Stimulated activated CD8-positive, alpha-beta memory T cell treated with anti-CD3 and anti-CD28 coated beads, Interleukin-15, amount 100 ng/mL, for 24 hours (primary cell): ENCODE measurements at places on chromosomes 1 and 21.

GRCh38 chr1:232990176-232991128 lies 40.0 kb downstream of the NTPCR start:
- no peak for DNase-seq

GRCh38 chr1:38456531-38456876 lies 403.1 kb downstream of the RRAGC start:
- no peak for DNase-seq

- no peak for DNase-seq
These were observed 37.6 kb upstream of the GORAB start for GRCh38 chr1:170494369-170494768.

DNA sequence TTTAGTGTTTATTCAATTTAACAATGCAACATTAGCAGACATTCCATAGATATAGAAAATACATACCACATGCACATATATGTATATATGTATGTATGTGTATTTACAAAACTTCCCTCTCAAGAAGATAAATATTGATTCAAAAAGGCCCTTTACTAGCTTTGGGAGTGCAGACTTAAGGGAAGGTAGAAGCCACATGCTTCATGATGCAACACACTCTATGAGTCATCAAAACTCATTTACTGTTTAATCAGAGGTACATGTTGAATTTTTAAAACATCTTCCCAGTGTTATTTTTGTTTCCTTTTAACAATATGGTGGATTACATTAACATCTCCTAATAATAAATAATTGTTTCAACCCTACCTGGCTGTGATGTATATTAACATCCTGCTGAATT lies 61.4 kb upstream of the KIRREL1 start:
- no peak for DNase-seq

GRCh38 chr1:14340002-14340785 lies 258.3 kb upstream of the KAZN start:
- no peak for DNase-seq

GRCh38 chr1:88985692-88986091 lies 6.7 kb downstream of the KYAT3 start:
- DNase-seq = no peak

GRCh38 chr1:173863224-173864161 lies 4.3 kb downstream of the GAS5 start:
- DNase-seq = no peak

- no peak for DNase-seq
These were observed 85.8 kb upstream of the ZNF648 start for GRCh38 chr1:182147136-182147820.

DNA sequence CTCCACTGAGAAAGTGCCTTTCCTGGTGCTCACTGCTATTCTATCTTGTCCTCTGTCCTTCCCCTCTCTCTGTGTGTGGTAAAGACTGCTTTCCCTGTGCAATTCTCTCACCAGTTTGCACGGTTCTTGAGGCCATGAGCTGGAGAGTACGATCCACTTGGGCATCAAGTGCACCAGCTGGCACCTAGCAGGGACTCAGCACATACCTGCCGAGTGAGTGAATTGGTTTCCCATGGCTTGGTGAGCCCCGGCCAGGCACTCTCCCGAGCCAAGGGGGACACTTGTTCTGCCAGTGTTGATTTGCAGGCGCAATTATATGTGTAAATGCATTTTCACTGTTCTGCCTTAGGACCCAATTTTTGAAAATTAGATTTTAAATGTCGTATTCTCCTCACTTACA lies 313.5 kb downstream of the DISC1 start:
- no peak for DNase-seq

DNA sequence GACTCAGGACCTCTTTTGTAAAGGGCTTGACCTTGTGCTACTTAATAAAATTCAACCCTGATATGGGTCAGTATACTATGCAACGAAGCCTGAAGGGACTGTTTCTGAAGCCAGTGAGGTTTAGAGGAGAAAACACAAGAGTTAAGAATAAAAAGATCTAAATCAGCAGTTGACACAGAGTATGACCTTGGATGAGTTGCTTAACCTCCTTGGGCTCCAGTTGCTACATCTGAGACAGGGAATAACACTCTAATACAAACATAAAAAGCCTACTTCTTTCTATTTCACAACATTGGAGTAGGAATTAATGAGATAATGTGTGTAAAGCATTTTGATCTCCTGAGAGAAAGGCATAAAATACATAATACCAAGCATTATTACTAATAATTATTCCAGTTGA lies 882.4 kb upstream of the ADGRL2 start:
- no peak for DNase-seq

- DNase-seq = no peak
These were observed 73.4 kb downstream of the SCCPDH start for GRCh38 chr1:246797597-246797996.

- no peak for DNase-seq
These were observed 144.3 kb upstream of the C1orf21 start for GRCh38 chr1:184242507-184242943.

DNA sequence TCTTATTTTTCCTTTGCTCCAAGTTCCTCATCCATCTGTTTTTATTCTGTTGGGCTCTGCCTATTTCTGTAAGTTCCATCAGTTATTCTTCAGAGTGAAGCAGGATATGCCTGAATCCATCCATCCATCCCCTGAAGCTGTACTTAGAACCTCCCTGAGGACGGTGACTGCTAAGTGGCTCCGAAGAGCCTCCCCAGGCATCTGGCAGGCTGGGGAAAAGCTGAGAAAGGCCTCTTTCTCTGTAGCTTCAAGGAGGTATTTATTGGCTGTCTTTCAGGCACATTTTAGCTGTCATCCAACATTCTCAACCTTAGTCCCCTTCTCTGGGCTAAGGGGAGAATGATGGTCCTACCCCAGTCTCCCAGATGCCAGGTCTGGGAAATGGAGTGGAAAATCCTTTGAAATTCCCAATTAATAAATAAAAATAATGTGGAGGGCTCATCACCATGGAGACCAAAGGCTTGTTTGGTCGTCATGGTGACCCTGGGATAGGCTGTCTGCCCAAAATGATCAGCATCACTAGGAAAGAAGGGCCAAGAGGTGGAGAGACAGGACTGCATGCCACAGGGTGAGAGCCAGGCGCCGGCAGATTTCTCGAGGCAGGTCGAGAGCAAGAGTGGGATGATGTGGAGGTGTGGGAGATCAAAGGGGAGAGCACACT lies 82.0 kb downstream of the UBIAD1 start:
- no peak for DNase-seq

GRCh38 chr21:46078978-46079351 lies 18.9 kb upstream of the COL6A2 start:
- no peak for DNase-seq

DNA sequence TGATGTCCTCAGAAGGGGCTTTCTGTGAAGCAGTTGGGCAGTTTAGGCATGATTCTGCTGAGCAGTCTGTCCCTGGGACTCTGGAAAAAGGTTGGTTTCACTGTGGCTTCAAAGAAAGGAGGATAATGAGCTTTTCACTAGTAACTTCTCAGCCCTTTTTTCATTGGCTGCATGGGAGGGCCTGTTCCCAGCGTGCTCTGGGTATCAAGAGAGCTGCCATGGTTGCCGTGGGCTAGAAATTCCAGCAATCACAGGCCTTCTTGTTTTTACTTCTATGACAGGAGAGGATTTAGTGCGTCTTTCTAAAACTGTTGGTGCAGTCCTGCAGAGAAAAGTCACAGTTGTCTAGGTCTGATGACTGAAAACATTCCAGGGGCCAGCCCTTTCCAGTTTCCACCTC lies 7.2 kb downstream of the SZRD1 start:
- no peak for DNase-seq

GRCh38 chr1:51284487-51284954 lies 45.8 kb downstream of the TTC39A start:
- no peak for DNase-seq

DNA sequence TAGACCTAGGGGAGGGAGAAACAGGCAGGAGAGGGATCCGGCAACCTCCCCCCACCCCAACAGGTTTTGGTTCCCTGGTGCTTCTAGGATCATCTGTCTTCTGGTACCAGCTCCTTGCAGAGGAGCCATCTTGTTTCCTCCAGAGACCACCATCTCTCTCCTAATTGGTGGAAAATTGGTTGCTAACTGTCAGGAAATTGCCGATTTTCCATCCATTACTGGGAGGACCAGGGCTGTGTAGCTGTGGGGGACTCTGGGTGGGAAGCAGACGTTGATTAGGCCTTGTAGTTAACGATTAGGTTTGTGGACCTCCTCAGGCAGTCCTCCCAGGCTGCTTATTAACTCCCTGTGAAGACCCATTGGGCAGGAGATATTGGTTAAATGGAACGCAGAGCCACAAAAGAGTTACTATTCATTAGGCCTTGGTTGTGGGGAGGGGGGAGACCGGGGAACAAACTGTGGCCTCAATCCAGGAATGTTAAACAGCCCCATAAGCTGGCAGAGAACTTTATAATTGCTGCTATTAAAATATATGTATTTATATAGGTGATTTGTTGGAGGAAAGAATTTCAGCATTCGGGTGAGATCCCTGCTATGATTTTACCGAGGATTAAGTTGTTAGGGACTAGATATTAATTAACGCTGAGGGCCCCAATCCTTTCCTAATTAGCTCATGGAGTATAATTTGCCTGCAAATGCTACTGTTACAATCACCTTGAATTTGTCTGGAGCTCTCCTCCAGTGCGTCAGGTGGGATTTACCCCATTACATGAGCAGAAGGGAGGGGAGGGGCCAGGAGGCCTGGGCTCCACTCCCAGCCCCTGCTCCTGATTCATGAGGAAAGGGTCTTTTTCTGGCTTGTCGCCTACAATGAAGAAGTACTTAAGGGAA lies 61.2 kb upstream of the TRABD2B start:
- no peak for DNase-seq

GRCh38 chr1:39159224-39160036 lies 45.1 kb upstream of the MACF1 start:
- DNase-seq = no peak

GRCh38 chr21:41900401-41900800 lies 21.3 kb upstream of the PRDM15 start:
- no peak for DNase-seq

DNA sequence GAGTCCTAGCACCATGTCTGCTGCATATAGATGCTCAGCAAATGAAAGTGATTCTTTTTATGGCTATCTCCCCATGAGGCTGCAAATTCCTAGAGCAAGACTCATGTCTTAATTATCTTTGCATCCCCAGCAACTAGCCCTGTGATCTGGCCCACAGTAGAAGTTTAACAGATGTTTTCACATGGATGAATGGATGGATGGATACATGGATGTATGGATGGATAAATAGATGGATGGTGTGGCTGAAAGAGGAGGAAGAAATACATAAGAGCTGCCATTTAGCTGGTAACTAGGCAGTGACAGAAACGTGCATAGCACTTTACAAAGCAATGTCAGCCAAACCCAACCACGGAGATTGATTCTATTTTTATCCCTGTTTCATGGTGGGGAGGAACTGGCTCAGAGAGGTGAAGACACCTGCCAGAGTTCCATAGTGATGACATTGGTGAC lies 32.7 kb upstream of the ZBTB40 start:
- DNase-seq = no peak

DNA sequence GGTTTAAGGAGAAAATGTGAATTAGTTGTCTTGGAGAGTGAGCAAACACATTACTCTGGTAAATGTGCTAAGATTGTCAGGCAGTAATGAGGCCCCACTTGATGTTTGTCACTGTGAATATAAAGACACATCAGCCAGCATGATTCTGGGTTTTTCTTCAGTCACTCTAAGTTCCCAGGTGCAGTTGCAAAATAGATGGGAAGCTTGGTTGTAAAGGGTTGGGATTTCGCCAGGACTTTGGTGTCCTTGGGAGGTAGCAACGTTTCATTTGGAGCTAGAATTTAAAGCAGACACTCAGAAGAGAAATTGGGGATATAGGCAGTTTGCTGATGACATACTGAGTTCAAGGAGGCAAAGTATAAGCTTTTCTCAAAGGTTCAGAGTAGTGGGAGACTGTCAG lies 154.3 kb downstream of the MAST2 start:
- no peak for DNase-seq

- DNase-seq = no peak
These were observed 28.9 kb downstream of the S100A6 start for GRCh38 chr1:153506831-153507413.

DNA sequence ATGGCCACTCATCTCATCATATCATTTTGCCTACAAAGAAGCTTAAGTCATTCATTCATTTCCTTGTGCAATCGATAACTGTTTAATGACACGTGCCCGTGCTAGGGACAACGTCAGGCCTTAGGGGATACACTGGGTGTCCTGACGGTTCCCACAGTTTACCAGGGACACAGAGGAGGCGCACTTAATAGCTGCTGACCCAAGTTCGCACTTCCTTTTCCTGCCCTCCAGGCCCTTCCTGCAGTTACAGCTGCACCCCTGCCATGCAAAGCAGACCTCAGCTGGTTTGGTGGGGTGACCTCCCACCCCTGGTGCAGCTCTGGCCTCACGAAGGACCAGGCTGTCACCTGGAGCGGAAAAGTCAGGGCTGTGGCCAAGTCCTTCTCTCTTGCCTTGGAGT lies 4.2 kb downstream of the SPATA21 start:
- DNase-seq = no peak

- DNase-seq = no peak
These were observed 37.1 kb downstream of the INAVA start for GRCh38 chr1:200931776-200932175.

- DNase-seq = no peak
These were observed 455.2 kb downstream of the AJAP1 start for GRCh38 chr1:5109633-5110032.

GRCh38 chr1:20367116-20367585 lies 76.5 kb downstream of the VWA5B1 start:
- DNase-seq = no peak

DNA sequence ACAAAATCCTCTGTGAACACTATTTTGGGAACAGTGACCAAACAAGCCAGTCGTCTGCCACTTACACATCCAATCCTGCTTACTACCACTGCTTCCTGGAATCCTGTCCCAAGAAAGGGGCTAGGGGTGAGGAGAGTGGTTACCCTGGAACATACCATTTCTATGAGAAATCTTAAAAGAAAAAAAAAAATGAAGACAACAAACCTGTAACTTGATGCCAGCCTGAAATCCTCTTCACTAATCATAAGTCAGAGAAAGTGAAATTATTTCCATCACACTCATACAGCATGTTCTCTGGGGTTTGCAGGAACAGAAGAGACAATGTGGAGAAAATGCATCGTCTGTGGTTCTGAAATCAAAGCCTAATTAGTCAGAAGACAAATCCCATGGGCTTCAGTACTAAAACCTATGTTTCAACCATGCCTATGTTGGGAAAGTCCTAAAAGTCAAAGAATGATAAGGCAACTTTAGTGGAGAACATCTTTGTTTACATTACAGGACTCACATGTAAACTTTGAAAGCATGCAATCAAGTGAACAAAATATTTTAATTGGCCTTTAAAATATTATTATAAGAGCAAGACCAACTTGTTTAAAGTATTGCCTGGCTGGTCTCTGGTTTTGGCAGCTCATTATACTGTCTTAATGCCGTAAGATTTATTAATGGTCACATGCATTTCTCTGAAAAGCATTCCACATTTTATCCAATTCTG lies 220.7 kb downstream of the LTN1 start:
- DNase-seq = no peak
